Upper lobe of left lung (tissue), 6 donors: ENCODE measurements at places on chromosomes 7 and 10. TPM values are rescaled to one million over a fixed set of nuclear protein-coding genes. Genes with fewer than 3 reads are reported as not detected.

Gene GRID2IP
- total RNA-seq = not detected

Gene RNF148
- total RNA-seq = 12.6 TPM

Gene SPACDR
- total RNA-seq = 2.1 TPM

Gene CALCR
- 0.09 TPM for total RNA-seq

Gene DMTF1
- total RNA-seq = 65.7 TPM

- no peaks in the 10 kb centered on the region for H3K4me1 ChIP-seq
- no peaks in the 10 kb centered on the region for H3K27me3 ChIP-seq
- peaks cover 23% of the 10 kb centered on the region for H3K36me3 ChIP-seq
- H3K27ac ChIP-seq = no peak overlapping the region
- no peak overlapping the region for H3K4me3 ChIP-seq
Observed at GRCh38 chr10:86481761-86482160, 39.8 kb downstream of the WAPL start.

DNA sequence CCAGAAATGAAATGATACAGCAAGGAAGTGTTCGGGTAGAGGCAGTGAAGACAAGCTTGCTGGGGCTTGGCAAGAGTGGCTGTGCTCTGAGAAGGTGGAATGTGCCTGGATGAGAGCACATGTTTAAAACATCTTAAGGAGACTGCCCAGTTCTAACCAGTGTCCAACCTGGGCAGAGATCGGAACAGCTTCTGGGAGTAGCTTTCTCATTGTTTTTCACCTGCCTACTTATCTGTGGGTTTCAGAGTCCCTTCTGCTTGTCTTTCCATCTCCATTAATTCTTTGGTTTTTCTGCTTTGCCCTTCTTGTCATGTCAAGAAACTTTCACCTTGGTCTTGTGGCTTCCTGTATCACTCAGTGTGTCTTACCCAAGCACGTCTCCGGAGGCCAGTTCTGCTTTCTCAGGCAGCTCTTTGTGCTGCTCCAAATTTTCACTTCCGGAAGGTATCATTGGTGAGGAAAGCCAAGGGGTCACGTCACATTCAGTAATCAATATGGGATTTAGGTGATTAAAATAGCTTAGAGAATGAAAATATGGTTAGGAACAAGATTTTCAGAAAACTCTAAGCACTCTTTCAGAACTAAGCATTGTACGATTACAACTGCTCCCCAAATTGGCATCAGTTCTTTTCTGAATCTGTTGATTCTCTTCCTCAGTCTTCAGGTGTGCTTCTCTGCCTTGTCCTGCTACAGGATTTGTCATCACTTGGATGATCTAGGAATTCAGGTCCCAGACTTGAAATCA, 5.5 kb upstream of the LAMB4 start:
- H3K36me3 ChIP-seq = no peaks in the 10 kb centered on the region
- no peaks in the 10 kb centered on the region for H3K27me3 ChIP-seq
- DNase-seq = peak; percentile 28
- no peak overlapping the region for H3K4me3 ChIP-seq
- no peak overlapping the region for H3K27ac ChIP-seq

GRCh38 chr7:95395755-95396135, 430 bp downstream of the PON3 start:
- H3K27me3 ChIP-seq = no peaks in the 10 kb centered on the region
- H3K4me1 ChIP-seq = no peaks in the 10 kb centered on the region
- H3K27ac ChIP-seq = no peak overlapping the region
- no peaks in the 10 kb centered on the region for H3K36me3 ChIP-seq

GRCh38 chr7:159027056-159027788, 117.4 kb downstream of the VIPR2 start:
- no peaks in the 10 kb centered on the region for H3K36me3 ChIP-seq
- no peak overlapping the region for H3K4me3 ChIP-seq
- H3K27ac ChIP-seq = no peak overlapping the region
- H3K27me3 ChIP-seq = no peaks in the 10 kb centered on the region

DNA sequence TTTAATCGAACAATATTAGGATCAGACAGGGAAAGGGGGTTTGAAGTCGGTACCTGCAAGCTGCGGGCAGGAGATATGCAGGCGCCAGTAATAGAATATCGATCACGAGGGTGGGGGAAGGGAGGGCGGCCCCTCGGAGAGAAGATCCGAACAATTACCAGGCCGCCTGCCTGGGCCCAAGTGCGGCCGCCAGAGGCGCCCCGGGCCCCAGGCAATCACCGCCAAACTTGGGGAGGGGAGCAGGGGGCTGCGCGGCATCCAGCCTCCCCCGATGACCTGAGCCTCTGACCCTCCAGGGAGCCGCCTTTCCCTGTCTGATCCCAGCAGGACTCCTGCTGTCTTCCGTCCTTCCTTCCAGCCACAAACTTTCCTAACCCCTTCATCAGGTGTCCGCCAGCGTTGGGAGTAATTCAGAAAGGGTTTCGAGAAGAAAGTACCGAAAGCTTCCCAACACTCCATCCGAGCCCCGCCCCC, 1.1 kb downstream of the NKX1-2 start:
- no peak overlapping the region for H3K27ac ChIP-seq
- no peaks in the 10 kb centered on the region for H3K36me3 ChIP-seq
- no peak for DNase-seq

DNA sequence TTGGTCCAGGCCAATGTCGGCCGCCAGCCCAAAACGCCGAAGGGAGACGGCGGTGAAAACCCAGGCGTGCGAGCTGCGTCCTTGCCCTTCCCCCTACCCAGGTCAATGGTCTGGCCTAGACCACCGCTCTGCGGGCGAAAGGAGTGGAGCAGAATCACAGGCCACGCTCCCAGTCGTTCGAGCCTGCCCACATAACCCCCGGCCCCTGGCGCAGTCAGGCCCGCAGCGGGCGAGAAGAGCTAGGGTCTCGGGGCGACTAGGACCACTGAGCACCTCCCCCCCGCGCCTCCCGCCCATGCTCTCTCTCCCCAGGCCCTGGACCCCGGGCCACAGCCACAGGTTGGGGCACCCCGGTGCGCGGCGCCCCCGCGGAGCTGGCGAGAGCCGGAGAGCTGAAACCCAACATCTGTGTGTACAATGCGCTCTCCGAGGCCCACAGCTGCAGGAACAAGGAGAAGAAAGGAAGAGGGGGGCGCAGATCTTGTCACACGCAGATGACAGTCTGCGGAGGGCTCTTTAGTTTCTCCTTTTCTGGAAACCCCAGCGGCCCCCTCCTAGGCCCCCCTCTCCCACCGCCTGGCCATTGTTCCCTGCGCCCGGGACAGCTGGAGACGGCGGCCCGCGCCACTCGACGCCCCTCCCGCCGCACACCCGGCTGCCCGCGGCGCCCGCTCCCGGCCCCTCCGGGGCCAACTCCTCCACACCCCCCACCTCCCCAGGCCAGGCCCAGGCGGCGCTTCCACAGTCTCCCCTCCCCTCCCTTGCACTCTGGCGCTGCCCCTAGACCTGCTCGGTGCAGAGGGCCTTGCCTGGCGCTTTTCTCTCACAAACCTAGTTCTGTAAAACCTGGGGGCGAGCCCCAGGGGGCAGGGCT, 355.0 kb downstream of the DNAJB6 start:
- H3K4me3 ChIP-seq = no peak overlapping the region
- H3K27me3 ChIP-seq = peaks cover 63% of the 10 kb centered on the region
- no peak overlapping the region for H3K27ac ChIP-seq

GRCh38 chr10:117662751-117663540, 120.4 kb downstream of the EMX2 start:
- H3K4me1 ChIP-seq = no peaks in the 10 kb centered on the region
- H3K27ac ChIP-seq = no peak overlapping the region
- no peak for DNase-seq
- no peaks in the 10 kb centered on the region for H3K36me3 ChIP-seq

- H3K4me3 ChIP-seq = no peak overlapping the region
- DNase-seq = no peak
- no peaks in the 10 kb centered on the region for H3K36me3 ChIP-seq
- no peaks in the 10 kb centered on the region for H3K4me1 ChIP-seq
- H3K27ac ChIP-seq = no peak overlapping the region
Observed at GRCh38 chr7:78499283-78499682, 700.7 kb downstream of the PHTF2 start.

DNA sequence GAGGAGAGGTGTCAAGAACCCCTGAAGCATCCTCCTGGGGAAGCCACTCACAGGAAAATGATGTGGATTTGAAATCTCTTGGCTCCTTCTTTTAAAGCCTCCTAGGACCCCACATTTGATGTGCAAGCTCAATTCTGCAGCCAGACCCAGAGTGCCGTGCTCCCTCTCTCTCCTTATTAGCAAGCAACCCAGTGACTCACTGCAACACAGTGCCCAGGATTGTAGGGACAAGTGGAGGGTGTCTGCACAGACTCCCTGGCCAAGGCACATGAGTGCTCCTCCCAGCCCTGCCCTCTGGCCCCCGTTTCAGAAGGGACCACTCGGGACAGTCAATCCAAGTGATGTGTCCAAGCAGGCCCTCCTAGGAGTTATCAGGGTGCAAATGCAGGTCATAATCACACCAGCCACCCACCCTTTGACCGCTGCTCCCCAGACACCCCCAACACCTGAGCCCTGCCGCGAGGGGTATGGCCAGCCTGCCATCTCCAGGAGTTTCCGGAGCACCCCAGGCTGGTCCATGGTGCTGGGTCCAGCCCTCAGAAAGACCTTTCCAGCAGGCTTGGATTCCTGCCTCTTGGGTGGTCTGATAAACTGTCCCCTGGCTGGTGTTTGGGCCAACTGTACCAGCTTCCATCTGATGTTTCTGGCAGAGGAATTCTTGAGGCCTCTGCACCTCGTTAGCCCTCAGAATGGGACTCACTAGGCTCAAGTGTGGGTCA, 54.5 kb upstream of the CXCL12 start:
- H3K27me3 ChIP-seq = no peaks in the 10 kb centered on the region
- no peaks in the 10 kb centered on the region for H3K36me3 ChIP-seq
- no peak for DNase-seq
- no peak overlapping the region for H3K4me3 ChIP-seq
- H3K4me1 ChIP-seq = no peaks in the 10 kb centered on the region

DNA sequence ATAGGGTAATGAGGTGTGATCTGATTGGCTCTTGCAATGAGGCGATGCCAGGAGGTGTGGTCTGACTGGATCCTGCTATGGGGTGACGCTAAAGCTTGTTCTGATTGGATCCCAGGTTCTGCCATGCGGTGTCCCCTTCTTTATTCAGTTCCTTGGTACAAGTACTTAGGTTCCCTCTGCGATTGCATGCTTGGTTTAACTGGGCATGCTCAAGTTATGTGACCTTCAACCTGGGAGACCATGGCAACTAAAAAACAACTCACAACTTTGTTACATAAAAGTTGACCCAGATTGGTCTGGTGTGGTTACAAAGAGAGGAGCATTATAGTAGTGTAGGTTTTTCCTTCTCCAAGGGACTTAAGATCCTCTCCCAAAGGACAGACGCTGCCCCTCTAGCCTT, 49.5 kb upstream of the DNAJC1 start:
- no peaks in the 10 kb centered on the region for H3K27me3 ChIP-seq
- no peak overlapping the region for H3K27ac ChIP-seq
- no peaks in the 10 kb centered on the region for H3K4me1 ChIP-seq
- H3K4me3 ChIP-seq = no peak overlapping the region
- no peak for DNase-seq

DNA sequence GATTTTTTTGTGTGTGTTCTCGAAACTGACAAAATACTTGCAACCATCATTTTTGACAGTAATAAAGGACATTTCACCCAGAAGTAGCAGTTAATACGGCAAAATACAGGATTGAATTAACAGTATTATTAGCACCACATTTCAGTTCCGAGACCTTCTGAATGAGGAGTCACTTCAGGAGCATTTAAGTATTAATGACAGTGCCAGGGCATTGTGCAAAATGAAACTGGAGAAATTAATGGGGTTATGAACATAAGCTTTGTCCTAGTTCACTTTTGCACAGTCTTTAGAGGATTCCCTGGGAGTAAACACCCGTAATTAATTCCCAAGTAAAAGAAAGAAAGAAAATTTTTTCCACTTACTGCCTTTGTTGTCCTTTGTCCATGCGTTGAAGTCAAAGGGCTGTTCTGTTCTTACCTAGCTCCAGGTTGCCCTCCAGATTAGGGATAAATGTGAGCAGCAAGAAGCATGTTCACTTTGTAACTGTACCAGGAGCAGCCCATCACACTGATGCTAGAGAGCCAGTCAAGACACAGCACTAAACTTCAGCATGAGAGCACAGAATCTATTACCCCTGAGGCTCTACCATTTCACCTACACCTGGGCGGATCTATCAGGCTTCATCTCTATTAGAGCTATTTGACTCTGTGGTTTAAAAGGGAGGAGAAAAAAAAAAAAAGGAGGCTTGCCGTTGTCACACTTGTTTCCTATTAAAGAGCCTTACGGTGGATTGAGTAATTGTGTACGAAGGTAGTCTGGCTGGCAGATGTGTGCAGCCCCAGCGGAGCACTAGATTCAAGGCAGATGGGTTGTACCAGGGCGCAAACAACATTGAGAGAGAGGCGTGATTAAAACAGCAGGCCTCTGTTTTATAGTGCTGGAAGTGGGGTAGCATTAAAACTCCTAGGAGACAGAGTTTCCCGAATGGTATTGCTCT, 297.8 kb upstream of the SEMA3A start:
- no peak overlapping the region for H3K4me3 ChIP-seq
- DNase-seq = no peak
- H3K27ac ChIP-seq = no peak overlapping the region
- H3K27me3 ChIP-seq = no peaks in the 10 kb centered on the region

DNA sequence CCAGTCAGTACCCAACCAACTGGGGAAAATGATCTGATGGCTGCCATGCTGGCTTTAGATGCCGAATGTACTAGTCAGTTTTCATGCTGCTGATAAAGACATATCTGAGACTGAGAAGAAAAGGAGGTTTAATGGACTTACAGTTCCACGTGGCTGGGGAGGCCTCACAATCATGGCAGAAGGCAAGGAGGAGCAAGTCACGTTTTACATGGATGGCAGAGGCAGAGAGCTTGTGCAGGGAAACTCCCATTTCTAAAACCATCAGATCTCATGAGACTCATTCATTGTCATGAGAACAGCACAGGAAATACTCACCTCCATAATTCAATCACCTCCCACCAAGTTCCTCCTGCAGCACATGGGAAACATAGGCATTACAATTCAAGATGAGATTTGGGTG, 508.9 kb upstream of the NRP1 start:
- DNase-seq = no peak
- H3K4me3 ChIP-seq = no peak overlapping the region
- H3K36me3 ChIP-seq = no peaks in the 10 kb centered on the region
- H3K4me1 ChIP-seq = no peaks in the 10 kb centered on the region
- no peak overlapping the region for H3K27ac ChIP-seq
- H3K27me3 ChIP-seq = no peaks in the 10 kb centered on the region

GRCh38 chr7:158265743-158266080, 321.9 kb downstream of the PTPRN2 start:
- H3K27me3 ChIP-seq = no peaks in the 10 kb centered on the region
- H3K36me3 ChIP-seq = no peaks in the 10 kb centered on the region
- no peak overlapping the region for H3K4me3 ChIP-seq
- DNase-seq = no peak
- H3K4me1 ChIP-seq = no peaks in the 10 kb centered on the region
